Stimulated activated CD8-positive, alpha-beta memory T cell treated with anti-CD3 and anti-CD28 coated beads, Interleukin-7, amount 100 ng/mL, for 1 hour (primary cell): ENCODE measurements at places on chromosomes 12 and 14.
A peak's percentile ranks its signal among the peaks of the same experiment; 100 is the strongest.

DNA sequence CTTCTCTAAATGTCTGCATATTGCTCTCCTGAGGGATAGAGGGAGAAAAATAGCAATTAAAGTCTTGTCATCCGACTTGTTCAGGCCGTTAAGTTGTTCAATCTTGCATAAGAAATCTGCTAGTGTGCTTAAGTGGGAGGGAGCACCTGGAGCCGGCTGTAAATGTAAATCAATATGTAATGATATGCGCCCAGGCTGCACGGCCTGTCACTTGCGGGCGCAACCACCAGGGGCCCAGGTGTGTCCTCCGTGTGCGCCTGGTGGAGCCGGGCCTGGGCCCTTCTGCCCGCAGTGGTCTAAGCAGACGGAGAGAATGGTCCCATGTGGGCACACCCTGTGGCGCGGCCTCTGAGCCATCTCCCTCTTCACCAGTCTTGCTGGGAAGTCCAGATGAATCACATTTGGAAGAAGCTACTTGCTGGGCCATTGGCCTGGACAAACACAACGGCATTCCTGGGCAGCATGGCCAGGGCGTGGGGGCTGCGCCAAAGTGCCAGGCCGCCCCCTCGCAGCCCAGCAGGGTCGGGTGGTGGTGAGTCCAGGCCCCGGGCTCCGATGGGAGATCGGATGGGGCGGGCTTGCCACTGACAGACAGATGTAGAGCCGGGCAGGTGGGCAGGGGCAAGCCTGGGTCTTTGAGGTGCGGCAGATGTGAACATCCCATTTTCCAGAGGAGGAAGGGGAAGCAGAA is 193.3 kb upstream of the C14orf180 start:
- DNase-seq: no peak

DNA sequence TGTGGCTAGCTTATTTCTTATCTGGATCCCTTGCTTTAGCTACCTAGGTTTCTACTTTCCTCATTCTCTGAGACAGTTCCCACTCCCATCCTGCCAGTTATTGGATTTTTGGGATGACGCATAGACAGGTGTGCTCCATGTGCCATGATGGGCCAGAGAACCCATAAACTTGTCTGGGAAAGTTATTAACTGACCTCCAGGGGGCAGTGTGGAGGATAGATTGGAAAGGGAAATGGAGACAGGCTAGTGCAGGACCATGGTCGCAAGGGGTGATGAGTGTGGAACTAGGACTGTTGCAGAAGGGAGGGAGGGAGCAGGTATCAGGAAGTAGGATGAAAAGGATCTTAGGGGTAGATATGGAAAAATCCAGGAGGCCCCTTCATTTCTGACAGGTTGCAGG is 80.3 kb downstream of the ESRRB start:
- DNase-seq: no peak

DNA sequence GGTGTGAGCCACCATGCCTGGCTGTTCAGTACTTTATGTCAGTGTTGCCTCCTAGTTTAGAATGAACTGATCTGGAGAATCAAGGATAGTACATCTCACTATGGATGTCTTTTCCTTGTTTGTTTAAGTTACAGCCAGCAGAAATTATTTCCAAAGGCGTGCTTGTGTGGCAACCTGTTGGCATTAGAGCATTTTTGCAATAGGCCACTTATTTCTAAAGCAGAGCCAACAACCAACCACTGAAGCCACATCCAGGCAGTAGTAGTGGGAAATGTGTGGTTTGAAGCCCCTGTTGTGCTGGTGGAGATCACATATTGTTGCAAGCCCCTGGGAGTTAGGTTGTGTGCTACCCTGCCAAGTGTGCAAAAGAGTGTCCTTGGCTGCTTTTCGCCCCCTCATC is 3.7 kb downstream of the ANO6 start:
- DNase-seq: no peak

DNA sequence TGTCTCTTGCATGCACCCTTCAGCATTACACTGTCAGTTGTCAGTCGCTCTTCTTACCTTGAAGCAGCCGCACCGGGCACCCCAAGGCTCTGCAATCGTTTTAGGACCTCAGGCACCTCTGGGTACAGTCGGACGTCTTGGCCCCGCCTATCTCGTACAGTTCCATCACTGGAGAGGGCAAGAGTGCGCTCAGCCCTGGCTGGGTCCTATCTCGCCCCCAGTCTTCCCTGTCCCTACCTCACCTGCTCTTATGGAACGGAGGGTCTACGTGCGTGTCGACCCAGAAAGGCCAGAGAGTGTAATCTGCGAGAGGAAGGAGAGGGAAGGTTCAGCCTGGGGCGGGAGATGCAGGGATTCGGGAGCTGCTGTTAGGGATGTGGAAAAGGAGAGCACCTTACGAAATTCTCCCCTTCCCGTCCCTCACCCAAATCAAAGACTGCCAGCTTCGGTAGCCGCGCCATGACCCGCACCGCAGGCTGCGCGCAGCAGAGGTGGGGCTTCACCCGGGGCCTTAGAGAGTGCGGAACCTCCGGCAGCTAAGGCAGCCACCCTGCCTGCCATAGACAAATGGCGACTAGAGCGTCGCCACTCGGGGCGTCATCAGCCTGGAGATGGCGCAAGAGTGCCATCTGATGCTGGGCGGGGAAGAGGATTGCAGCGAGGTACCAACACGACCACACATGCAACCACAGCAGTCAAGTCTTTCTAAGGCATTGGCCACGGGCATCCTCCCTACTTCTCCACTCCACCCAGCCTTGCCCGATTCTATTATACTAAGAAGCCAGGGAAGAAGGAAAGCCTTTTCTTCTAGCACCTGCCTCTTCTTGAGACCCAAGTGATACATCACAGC is at the start of gene MDP1:
TSS of gene MDP1 (minus strand) at position 572 of the 850 bp plus-strand sequence. CDS start at position 461, 111 bp downstream.
- DNase-seq: peak; percentile 69

DNA sequence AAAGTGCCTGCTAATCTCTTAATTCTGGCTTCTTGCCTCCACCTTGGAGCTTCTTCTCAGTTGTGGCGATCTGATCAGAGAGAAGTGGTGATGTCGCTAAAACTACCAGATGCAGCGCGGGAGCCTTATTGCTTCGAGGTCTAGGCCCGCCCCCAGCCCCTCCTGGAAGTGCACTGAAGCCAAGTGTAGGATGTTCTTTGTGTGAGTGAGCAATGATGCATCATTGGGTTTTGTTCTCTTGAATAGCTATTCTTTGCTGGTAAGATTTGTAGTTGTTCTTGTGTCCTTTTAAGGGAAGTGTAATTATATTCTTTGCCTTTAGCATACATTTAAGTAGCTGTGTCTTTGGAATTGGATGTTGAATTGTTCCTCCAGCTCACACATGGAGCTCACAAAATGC is 35.8 kb downstream of the MTHFD1 start:
- no peak for DNase-seq

DNA sequence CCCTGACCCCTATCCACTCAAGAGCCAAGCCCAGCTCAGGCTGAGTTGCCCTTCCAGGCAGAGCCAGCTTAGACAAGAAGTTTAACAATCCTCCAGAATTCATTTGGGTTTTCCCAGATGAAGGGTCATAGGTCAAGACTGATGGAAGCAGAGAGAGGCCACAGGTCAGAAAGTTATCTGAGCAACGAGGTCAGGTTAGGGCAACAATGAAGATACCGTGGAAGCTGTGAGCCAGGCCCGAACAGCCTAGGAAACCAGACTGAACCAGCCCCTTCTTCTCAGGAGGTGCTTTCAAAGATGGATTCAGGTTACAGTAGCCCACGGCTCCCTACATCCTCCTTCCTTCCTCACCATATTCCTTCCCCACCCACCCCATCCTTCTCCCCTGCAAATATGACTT is 53.1 kb downstream of the RHOJ start:
- no peak for DNase-seq

GRCh38 chr12:590206-590750 is 73.0 kb downstream of the NINJ2 start:
- DNase-seq: no peak

DNA sequence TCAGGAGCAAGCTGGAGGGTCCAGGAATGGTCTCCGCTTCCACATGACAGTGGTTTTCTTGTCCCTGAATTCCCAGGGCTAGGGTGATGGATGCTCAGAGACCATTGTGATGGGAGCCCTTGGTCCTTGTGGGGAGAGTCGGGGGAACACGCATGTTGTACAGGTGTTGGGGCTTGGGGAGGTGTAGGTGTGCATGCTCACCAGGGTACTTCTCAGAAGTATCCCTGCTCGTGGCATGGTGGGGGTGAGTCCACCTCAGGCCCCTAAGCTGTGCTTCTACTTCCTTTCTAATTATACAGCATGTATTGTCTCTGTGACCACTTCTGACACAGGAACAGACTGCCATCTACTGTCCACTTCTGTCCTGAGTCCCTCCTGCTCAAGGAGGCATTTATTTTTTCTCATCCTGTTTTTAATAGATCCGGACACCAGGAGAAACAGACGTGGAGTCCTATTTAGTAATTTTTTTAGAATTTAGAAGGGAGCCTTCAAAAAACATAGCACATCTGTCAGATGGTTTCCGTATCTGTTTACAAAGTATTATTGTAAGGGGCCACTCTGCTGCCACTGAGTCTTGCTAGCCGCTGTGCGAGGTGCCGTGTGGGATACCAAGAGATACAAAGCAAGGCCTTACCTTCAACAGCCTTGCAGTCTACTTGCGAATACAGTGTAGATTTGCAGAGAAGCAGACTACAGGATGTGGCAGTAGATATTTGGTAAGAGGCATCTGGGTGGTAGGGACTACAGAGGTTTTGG is 10.5 kb downstream of the NTF3 start:
- DNase-seq: no peak

- DNase-seq: no peak
These were observed 171.4 kb downstream of the RBM19 start for GRCh38 chr12:113794774-113795173.
